Stimulated activated CD8-positive, alpha-beta memory T cell treated with anti-CD3 and anti-CD28 coated beads, Interleukin-4, amount 100 ng/mL, for 24 hours (primary cell): ENCODE measurements at places on chromosomes 12 and 14.

- DNase-seq = no peak
These were observed 463.8 kb downstream of the APAF1 start for GRCh38 chr12:99108924-99109323.

DNA sequence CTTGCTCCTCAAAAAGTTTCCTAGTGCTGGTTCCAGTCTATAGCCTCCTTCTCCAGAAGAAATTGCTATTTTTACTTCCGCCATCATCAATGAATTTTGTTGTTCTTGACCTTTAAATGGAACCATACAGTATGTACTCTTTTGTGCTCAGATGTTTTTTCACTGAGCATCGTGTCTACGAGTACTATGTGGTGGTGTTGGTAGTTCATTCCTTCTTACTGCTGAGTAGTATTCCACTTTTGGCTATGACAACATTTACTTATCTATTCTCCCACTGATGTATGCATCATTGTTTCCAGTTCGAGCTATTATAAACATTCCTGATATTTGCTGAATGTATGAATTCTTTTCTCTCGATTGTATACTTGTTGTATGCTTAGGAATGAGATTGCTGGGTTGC lies 28.6 kb downstream of the SLC2A14 start:
- DNase-seq = no peak

GRCh38 chr12:22672951-22673350 lies 48.0 kb downstream of the ETNK1 start:
- no peak for DNase-seq

DNA sequence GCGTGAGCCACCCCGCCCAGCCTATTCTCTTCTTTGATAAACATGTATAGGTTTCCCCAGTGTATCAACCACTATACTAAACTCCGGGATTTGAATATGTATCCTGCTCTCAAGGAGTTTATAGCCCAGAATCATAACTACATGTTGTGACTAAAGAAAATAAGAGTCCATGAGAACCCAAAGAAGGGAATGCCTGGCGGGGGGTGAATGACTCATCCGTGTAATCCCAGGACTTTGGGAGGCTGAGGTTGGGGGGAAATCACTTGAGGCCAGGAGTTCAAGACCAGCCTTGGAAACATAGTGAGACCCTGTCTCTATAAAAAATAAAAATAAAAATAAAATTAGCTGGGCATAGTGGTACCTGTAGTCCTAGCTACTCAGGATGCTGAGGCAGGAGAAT lies 57.2 kb downstream of the SIX6 start:
- DNase-seq = no peak

DNA sequence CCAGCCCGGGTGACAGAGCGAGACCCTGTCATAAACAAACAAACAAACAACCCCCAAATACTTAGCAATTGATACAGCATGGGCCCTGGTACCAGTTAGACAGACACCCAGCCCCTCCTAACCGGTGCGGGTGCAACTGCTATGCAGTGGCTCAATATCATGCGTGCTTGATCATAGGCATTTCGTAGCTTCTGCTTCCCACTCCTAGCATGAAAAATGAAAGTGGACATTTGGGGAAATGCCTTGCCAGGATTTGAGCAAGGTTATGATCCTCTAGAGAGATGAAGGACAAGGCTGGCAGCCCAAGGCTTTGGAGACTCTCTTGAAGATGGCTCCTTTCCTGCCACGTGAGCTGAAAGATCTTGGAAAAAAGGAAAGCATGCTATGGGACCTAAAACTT lies 13.7 kb downstream of the FGF6 start:
- DNase-seq = no peak

DNA sequence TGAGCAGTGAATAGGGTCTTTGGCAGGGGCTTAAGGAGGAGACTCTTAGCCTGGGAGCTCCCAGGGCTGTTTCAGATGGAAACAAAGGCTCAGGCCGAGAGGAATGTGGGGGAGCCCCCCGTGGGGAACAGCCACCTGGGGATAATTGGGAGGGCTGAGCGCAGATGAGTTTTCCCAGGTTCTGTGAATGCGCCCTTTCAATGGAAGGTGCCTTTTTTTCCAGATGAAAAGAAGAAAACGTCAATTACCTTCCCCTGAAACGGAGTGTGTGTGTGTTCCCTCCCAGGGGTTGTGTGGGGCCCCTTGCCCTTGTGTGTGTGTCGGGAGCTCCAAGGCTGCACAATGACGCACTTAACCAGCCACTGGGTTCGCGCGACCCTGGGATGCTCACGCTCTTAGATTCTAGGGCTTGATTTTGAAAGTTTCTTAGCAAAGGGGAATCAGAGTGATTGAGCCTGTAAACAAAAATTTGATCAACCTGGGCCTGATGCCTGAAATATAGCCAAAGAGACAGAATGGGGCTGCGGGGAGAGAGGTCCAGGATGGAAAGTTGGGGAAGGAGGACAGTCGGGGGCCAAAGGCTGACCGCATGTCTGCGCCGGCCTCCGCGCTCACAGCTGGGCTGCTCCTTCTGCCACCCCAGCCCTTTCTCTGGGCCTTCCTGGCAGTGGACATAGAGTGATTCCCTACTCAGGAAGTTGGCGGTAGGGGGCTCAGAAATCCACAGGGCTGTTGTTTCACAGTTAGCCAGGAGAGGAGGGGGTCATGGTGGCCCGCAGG lies 14.6 kb downstream of the MEG3 start:
- no peak for DNase-seq

DNA sequence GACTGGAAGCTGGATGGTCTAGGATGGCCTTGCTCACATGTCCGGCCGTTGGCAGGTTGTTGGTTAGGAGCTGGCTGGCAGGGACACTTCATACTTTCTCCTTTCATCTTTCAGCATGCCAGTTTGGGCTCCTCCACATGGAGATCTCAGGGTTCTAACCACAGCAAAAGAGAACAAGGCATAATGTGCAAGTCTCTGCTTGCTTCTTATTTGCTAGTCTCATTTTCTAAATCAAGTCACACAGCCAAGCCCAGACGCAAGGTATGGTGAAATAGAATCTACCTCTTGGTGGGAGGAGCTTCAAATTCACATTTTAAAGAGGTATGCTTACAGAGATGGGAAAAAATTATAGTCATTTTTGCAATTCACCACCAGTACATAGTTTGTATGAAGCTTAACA lies 69.1 kb upstream of the NAP1L1 start:
- no peak for DNase-seq

GRCh38 chr12:26953447-26953846 lies 15.2 kb downstream of the FGFR1OP2 start:
- no peak for DNase-seq

GRCh38 chr12:101823039-101823438 lies 7.7 kb downstream of the GNPTAB start:
- no peak for DNase-seq

DNA sequence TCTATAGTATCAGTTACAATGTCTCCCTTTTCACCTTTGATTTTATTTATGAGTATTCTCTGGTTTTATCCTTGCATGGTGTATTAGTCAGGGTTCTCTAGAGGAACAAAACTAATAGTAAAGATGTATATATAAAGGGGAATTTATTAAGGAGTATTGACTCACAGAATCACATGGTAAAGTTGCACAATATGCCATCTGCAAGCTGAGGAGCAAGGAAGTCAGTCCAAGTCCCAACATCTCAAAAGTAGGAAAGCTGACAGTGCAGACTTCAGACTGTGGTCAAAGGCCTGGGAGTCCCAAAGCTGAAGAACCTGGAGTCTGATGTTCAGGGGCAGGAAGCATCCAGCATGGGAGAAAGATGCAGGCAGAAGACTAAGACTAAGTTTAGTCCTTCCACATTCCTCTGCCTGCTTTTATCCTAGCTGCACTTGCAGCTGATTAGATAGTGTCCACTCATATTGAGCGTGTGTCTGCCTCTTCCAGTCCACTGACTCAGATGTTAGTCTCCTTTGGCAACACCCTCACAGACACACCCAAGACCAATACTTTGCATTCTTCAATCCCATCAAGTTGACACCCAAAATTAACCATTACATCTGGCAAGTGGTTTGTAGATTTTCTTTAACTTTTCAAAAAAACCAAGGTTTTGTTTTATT lies 308.0 kb upstream of the LMO3 start:
- DNase-seq = no peak

DNA sequence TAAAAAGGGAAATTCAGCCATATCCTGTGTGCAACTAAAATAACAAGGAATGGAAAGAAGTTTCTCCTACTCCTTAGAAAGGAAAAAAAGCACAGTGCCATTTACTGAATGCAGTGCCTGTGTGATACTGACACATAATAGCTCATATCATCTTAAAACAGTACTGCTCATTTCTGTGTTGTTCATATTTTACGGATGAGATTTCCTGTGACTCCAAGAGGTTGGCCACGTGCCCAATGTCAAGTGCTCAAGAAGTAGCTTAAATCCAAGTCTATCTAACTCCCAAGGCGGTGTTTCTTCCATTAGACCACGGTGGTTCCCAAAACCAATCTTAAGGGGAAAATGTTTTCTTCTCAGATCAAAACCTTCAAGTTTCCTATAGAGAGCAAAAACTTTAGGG lies 20.0 kb downstream of the MAP3K9 start:
- no peak for DNase-seq

GRCh38 chr14:20486684-20487395 lies 17.6 kb downstream of the PNP start:
- no peak for DNase-seq

DNA sequence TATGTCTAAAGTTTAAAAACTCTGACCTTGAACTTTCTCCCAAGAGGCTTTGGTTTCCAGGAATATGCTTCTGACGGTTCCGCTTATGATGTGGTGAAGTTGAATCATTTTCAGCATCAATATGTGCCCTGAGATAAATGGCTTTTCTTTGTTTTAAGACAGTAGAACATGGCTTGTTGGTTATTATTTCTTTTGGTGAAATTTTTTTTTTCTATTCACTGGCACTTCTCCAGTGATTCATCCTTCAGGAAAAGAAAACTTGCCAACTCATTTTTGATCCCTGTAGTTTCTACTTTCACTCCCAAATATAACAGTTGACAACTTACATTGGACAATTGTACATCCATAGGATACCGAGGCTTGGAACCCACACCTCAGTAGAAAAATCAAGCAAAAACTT lies 1301.2 kb upstream of the FLRT2 start:
- no peak for DNase-seq

GRCh38 chr14:43793579-43793978 lies 713.5 kb downstream of the FSCB start:
- DNase-seq = no peak

GRCh38 chr12:131142891-131143657 lies 189.4 kb downstream of the ADGRD1 start:
- DNase-seq = no peak

GRCh38 chr12:107331471-107331870 lies 238.1 kb upstream of the CRY1 start:
- DNase-seq = no peak

GRCh38 chr14:95299271-95299670 lies 20.4 kb downstream of the CLMN start:
- DNase-seq = no peak

- DNase-seq = no peak
These were observed 269.7 kb upstream of the FAR2 start for GRCh38 chr12:28879379-28879778.

GRCh38 chr12:27244689-27245488 lies 803 bp downstream of the STK38L start:
- no peak for DNase-seq

GRCh38 chr14:64726585-64726890 lies 22.3 kb downstream of the PLEKHG3 start:
- DNase-seq = no peak

DNA sequence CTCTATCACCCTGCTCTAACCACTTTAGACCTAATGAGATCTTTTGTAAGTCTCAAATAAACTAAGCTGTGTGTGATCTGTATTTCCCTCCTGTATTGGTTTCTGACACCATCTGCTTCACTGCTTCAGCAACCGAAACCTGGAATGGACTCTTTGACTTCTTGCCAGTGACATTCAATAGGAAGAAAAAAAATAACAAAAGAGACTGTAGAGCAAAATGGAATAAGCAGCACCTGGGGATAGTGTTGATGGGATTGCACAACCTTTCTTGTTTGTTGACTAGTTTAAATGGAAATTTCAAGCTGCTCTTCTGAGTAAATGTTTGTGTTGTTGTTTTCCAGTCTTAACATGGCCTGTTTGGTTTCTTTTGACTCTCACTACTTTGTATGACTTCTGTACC lies 888.6 kb upstream of the SEL1L start:
- no peak for DNase-seq
